GOT3 (cell line): ENCODE measurements at places on chromosomes 2 and 18.

DNA sequence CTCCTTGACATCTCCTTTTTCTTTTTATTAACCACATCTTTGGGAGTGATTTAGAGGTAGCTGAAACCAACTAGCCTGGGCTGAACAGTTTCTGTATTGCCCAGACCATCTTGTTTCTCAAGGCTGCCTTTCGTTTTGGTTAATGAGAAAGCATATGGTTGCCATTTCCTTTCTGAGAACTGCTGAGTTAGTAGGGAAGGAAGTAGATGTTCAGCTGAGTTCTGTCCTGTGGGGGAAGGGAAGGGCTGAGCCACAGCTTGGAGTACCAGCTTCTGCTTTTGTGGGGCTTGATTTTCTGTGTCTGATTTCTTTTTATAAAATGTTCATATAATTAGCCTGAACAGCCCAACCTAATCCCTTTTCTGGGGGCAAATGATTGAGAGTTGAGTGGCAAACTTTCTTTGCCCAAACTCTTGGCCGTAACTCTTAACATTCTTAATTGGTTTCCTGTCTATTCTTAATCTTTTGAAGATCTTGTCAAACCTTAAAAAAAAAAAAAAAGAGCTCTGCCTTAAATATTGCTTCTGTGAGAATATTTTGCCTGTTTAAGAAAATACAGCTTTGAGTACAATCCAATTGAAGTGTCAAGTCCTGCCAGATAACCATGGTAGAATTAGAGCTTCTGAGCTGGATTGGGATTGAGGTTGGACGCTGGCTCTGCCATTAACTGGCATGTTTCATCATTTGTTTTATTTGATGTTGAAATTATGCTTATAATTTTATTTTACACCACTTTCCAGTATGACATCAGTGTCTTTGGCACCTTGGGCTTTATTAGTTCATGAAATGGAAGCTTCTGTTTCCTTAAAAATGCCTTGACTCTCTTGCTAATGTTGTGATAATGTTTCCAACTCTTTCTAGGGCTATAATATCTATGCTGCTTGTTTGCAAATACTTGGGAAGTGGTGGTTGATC is 1.9 kb upstream of the NABP1 start:
- no peak for DNase-seq

DNA sequence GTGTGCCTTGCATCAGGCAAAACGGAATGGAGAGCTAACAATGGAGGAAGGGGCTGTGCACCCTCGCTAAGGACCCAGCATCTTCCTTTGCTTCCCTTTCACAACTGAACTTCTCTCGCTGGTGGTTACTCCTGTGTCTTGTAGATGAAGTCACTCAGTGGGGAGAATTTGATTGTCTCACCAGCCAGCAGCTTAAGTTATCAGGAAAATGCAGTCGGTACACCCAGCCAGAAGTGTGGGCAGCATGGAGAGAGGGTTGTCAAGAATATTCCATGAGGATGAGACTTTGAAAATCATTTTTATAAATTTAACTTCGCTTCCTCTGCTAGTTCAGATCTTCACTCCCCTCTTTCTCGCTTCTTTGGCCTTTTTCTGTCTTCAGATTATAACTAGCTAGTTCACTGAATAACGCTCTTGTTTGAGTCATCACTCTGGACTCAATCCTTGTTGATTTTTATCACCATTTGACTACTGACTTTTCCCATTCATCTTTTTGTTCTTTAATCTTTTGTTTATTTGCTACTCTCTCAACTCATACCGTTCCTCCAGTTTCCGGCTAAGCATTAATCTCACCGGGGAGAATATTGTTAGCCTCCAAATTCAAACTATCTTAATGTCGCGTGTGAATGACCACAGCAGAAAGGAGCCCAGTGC is 221.7 kb downstream of the CD226 start:
- no peak for DNase-seq

DNA sequence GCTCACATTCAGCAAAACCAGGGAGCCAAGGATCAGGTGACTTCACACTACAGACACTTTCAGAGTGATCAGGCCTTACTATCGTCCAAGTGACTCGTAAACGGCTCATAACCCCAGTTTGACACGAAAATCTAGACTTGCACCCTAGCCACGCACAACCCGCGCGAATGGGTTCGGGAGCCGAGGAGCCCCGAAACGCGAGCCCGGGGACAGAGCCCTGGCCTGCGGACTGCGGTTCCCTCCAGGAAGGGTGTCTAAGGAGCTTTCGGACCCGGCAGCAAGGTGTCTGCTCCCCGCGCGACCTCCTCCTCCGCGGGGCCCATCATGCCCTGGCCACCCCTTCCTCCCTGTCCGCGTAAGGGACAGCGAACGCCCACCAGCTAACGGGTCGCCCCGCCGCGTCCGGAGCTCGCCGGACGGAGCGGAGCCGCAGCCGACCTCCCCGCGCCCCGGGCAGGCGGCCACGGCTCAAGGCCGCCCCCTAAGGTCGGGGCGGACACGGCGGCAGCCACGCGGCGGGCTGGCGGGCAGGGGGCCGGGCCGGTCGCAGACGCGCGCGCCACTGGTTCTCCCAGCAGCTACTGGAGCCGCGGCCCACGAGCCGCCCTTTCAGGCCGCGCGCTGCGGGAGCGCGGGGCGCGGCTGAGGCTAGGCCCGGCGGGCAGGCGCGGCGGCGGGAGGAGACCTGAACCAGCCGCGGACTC is 575 bp downstream of the ATL2 start:
- DNase-seq, result peak; percentile 63

- no peak for DNase-seq
Observed at GRCh38 chr2:120853306-120854013, 117.8 kb downstream of the GLI2 start.

DNA sequence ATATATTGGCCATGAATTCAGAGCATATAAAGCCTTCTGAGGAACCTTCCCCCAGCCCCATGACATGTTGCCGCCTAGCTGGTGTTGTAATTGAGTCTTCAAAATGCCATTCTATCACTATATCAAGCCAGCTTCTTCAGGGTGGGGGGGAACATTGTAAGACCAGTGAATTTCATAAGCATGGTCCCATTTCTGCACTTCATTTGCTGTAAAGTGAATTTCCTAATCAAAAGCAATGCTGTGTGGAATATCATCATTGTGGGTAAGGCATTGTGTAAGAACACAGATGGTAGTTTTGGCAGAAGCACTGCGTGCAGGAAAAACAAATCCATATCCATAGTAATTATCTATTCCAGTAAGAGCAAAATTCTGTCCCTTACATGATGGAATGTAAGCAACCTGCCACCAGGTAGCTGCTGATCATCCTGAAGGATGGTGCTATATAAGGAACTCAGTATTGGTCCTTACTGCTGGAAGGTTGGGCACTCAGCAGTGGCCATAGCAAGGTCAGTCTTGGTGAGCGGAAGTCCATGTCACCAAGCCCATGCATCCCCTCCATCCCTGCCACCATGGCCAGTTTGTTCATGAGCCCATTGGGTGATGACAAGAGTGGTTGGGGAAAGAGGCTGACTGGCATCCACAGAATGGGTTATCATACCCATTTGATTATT is 159.4 kb downstream of the COPS8 start:
- no peak for DNase-seq

DNA sequence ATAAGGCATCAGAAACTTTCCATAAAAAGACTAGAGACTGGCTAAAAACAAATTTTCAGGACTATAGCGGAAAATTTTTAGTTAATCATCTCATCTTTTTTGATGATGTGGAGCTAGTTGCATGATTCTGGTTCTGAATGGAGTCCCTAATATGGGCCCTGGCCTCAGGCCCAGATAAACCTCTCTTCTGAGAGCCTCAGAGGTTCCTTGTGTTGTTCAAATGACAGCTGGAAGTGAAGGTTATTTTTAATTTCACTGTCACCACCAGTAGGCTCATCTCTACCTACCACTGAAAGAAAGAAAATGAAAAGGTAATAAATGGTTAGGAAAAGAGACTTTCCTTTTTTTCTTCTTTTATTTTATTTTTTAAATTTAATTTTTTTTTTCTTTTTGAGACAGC is 75.9 kb downstream of the EVA1A start:
- DNase-seq, result no peak

DNA sequence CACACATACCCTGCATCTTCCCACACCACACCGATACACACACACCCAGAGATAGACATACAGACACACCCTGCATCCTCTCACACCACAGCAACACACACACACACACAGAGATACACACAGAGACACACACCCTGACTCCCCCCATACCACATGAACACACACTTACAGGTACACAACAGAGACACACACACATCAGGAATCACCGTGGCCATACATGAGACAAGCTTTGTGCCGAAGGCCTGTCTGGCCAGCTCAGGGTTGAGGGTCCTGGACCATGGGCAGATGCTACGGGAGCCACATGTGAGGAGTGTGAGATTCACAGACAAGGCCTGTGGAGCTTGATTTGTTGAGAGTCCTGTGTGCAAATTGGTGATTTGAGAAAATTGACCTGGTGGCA is 15.6 kb downstream of the IMPA2 start:
- DNase-seq, result no peak

DNA sequence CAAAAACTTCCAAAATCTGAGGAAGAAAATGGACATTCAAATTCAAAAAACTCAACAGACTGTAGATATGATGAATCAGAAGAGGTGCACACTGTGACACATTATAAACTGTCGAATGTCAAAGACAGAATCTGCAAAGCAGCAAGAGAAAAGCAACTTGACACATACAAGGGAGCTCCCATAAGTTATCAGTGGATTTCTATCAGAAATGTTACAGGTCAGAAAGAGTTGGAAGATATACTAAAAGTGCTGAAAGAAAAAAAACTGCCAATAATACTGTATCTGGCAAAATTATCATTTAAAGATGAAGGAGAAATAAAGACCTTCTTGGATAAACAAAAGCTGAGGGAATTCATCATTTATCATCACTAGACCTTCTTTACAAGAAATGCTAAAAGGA is 102.7 kb downstream of the CAMKMT start:
- DNase-seq, result no peak

DNA sequence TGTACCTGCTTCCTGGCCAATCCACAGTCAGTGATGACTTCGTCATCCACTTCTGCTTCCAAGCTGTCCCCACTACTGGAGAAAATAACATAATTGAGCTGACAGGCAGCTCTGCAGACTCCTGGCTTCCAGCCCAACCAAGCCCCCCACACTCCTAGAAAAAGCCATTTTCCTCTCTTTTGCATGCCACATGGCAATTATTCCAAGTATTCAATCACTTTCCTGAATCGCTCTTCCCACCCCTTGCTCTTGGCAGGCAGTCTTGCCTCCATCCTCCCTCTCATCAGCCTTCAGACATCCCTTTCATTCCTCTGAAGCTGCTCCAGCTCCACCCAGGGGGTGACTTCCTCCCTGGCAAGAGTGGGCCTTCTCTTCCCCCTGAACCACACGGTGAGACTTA is 14.3 kb upstream of the ST8SIA5 start:
- DNase-seq, result no peak

DNA sequence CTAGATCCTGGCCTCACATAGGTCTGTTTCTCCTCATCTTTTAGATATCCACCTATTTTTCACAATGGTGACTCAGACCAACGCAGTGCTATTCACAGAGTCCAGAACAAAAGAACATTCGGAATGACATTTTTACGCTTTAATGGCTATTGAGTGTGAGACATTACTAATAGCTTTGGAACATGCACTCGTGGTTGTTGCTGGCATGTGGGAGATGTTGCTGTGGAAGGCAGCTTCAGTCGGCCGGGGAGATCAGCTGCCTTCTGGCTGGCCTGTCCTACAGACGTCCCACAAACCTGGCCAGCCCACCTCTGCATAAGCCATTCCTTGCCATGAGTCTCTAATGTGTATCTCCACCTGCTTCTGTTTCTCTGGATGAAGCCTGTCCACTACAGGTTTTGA is 3.4 kb downstream of the MBP start:
- no peak for DNase-seq

GRCh38 chr2:38115216-38116032 is 39.5 kb upstream of the CYP1B1 start:
- peak; percentile 7 for DNase-seq

- DNase-seq, result no peak
Observed at GRCh38 chr2:162591403-162592083, 247.0 kb downstream of the KCNH7 start.

DNA sequence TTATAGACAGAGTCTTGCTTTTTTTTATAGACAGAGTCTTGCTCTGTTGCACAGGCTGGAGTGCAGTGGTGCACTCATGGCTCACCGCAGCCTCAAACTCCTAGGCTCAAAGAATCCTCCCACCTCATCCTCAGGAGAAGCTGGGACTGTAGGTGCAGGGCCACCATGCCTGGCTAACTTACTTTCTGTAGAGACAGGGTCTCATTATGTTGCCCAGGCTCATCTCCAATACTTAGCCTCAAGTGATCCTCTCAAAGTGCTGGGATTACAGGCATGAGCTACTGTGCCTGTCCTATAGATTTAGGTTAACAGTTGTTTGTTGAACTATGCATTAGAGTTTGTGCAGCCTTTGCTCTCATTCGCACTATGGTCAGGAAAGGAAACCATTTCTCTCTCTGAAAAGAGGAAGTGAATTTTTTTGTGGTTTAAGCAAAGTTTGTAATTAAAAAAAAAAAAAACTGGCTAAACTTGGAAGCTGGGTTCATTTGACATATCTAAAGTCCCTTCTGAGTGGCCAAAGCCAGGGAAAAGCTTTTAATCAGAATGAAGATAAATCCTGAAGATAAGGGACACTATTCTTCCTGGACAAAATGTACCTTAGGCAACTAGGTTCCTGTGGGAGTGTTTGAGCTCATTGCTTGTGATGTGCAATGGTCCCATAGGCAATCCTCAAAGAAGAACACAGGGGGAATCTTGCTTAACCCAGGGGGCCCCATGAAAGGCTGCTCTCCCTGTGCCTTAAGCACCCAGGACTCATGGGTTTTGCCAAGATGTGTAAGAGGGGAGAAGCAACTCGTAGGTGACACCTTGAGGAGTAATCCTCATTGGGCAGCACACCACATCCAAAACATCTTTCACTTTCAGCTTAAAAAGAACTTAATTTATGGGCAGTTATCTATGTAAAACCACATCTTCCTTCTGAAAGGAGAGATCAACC is 201.7 kb downstream of the MREG start:
- no peak for DNase-seq

- DNase-seq, result no peak
Observed at GRCh38 chr18:7879717-7880116, 312.6 kb downstream of the PTPRM start.
